H1 (cell line): ENCODE measurements at places on chromosomes 12 and 14. TPM values are rescaled to one million over a fixed set of nuclear protein-coding genes. Genes with fewer than 3 reads are reported as not detected.

DNA sequence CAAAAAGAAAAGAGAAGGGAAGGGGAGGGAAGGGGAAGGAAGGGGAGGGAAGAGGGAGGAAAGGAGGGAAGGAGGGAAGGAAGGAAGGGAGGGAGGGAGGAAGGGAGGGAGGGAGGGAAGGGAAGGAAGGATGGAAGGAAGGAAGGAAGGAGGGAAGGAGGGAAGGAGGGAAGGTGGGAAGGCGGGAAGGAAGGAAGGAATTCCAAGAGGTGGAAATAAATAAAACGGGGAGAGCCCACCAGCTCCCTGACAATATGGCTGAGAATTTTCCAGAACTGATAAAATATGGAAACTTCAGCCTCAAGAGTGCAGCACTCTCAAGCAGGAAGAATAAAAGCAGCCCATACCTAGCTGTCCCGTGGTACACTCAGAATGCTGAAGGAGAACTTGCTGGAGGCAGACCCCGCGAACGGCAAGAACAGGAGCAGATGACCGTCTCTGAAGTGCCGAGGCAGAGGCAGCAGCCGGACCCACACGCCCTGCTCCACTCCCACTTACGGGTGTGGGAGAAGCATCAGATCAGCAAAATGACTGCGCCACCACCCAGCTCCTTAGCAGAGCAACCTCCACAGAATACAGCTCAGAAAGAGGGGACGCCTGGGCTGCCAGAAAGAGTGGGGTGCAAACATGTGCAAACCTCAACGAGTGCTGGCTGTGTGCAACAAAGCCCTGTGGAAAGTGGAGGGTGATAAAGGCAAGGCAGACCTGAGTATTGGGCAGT lies 34.1 kb upstream of the INF2 start:
- DNase-seq: no peak

DNA sequence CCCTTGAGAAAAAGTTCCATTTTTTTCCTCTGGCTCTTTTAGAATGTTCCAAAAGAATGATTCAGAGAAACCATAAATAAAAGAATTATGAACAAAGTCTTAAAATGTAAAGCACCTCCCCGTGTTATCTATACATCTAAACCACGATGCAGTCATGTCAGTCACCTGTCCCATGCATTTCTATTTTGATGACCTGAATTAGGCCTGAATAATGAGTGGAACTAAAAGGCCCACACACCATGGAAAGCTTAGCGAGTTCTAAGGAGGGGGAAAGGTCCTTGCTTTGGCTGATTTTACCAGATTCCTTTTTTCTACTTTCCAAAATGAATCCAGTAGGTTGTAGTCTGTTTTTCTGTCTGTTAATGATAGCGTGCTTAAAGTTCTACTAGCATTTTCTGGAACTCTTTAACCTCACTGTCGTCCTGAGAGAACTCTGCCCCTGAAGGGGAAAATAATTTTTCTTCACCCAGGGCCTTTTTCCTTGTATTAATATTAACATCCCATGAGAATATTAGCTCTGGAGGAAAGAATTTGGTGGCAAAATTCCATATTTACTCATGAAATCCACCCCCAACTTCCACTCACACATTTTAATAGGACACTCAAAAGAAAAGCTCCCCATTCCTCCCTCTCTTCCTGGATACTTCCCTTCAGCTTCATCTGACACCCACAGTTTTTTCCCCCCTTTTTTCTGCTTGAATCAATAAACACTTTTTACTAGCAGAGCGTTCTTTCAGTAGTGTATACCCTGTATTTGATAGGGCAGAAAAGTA lies 266.3 kb upstream of the DIO2 start:
- DNase-seq: no peak

GRCh38 chr14:89588016-89588415 lies 171.0 kb upstream of the FOXN3 start:
- no peak for DNase-seq

DNA sequence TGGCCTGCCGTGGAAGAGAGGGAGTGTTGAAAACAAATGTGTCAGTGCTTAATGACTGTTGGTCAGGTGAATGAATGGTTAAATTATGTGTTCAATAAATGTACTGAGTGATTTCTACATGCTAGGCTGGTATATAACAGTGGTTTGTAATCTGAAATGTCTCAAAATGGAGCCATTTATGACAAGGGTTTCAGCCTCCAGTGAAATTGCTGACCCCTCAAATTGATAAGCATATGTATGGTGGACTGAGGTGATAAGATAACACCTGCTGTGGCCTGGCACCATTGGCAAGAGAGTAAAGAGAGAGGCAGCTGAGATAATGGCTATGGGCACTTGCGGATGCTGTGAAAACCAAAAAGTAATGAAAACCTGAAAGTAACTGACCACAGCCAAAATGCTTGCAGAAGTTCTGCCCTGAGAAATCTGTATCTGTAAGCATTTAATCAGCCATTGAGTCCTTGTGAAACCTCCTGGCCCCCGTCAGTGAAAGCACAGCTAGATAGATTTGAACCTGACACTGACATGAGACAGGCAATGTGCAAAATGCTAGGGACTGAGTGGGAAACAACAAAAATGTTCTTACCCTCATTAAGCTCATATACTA lies 1.4 kb upstream of the BCAT1 start:
- DNase-seq: no peak

DNA sequence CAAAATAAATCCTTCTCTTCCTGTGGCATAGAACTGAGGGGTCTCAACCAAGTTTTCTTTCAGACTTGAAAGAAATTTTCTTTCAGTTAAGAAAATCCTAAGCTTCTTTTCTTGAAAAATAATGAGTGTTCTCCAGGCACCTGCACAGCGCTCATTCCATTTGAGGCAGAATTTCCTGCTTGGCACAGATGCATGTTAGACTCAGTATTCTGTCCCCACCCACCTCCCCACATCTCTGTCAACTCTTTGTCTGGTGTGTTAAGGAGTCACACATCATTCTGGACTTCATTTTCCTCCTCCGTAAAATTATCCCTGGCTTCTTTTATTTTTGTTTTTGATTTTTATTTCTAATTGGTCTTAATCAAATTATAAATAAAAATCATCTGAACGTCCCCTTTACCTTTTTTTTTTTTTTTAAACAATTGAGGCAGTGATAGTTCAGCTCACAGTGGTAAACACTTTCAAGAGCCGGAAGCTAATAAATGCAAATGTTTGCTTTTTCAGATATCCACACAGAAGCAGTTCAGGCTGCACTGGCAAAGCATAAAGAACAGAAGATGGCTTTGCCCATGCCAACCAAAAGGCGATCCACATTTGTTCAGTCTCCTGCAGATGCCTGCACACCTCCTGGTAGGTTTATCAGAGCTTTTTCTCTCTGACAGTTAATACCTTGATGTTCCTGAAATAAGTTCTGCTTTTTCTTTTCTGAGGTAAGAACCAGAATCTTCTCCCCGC lies 104.0 kb upstream of the ATF1 start:
- no peak for DNase-seq

DNA sequence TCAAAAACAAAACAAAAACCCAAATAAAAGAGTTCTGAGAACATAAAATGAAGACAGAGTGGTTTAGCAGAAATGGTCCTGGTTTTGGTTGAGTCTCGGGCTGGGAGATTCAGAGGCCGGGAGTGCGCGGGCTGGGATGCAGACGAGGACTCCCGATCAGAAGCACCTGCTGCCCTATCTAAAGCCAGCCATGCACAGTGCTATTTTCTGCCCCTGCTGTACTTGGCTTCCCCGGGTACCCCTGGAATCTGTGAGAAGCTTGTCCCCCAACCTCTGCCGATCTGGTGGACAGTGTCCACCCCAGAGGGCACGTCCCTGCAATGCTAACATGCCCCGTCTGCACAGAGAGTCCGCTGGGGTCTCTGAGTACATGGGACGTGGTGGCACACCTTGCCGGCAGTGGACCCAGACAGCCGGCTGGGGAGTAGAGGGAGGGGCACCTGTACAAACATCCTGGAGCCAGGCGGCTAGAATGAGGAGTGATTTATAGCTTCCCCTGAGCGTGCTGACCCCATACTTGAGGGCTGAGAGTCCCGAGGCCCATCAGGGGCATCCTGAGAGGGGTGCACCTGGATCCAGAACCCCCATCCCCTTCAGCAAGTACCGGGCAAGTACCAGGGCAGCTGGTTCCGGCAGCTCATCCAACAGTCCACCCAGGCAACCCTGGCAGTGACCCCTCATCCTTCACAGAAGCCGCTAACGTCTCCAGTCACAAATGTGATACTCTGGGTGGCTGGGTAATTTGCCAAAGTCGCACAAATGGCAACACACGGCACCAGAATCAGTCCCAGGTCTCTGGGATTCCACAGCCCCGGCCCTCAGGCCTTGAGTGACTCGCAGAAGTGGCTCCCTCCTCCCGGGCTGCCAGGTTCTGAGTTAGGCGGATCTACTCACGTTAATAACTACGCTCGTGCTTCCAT lies 37.1 kb downstream of the CHGA start:
- DNase-seq: no peak

- no peak for DNase-seq
These were observed 26.2 kb upstream of the KTN1 start for GRCh38 chr14:55553791-55554190.

DNA sequence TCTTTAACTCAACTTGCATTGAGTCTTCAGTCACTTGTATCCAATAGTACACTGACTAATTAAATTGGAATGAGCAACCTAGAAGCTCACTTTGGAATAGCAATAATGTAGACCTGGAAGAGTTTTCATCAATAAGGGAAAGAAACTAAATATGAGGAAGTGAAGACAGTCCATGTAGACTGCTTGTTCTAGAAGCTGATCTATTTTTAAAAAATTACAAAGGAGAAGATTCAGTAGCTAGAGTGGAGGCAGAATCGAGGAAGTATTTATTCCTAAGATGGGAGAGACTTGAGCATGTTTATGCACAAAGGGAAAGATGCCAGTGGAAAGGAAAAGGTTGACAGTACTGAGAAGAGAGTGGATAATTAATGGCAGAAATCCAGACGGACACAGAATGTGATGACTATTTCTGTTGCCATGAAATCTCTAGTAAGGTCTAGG lies 156.3 kb upstream of the PDE3A start:
- no peak for DNase-seq

DNA sequence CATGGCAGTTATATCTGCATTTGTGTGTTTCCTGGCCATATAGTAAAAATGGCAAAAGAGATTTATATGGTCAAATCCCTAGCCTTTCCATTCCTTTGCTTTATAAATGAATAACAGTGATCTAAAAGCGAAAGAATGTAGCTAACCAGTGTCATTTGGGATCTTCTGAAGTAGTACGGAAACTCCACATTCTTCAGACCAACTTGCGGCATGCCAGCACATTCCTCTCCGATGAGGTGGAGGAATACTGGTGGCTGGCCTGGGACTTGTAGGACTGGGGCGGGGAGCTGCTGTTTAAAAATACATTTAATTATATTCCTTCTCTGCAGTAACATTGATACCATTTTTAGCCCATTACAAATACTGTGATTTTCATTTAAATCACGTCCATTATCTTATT lies 85.3 kb downstream of the SAMD4A start:
- peak; percentile 76 for DNase-seq

DNA sequence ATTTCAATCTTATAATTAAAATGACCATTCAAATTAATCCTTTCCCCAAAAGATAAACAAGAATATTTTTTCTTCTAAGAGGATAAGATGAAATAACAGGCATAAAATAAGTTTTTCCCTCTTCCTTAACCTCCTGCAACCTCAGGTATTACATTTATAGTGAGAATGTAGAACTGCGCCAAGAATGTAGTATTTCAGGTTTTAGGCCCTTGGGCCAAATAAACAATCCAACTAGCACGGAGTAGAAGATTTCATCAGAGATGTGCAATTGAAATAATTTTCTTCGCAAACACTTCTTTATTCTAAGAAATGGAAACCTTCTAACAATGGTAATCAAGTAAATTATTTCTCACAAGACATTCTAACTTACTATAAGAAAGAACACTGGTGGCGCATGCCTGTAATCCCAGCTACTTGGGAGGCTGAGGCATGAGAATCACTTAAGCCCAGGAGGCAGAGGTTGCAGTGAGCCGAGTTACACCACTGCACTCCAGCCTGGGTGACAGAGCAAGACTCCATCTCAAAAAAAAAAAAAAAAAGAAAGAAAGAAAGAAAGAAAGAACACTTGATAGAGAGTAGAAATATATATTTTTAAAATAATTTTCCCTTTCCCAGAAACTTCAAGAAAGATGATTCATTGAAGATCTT lies 100.8 kb downstream of the TAOK3 start:
- no peak for DNase-seq

DNA sequence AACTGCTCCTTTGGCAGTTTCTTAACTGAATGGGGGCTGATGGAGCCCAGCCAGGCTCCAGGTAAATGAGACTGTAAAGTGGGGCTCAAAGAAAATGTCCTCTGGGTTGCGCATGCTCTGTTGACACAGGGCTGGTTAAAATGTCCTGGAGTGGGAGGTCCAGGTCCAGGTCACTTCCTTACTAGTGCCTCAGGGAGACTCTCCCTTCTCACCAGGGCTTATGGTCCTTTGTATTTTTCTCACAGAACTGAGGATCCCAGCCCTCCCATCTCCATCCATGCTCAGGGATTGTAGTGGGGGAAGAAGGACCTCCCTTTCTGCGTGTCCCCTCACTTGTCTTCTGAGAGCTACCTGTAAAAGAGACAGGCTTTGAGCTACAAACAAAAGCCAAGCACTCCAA lies 77.5 kb downstream of the SSPN start:
- no peak for DNase-seq

- DNase-seq: no peak
These were observed 489.1 kb upstream of the SYT1 start for GRCh38 chr12:78375461-78375860.

DNA sequence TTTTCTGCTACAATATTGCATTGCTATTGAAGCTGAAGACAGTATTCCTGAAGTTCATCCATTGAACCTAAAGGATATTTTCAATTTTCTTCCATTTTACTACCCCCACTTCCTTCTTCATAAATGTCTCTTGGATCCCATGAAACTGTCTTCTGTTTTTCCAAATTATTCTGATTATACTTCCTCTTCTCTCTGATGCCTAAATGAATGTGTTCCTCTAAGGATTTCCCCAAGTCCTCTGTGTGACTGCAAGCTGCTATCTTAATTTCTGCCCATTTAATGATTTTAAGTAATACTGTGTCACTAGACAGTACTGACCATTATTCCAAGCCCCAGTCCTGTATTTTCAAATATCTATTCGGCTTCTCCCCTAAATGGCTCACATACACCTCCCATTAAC lies 102.9 kb downstream of the TAOK3 start:
- DNase-seq: no peak

DNA sequence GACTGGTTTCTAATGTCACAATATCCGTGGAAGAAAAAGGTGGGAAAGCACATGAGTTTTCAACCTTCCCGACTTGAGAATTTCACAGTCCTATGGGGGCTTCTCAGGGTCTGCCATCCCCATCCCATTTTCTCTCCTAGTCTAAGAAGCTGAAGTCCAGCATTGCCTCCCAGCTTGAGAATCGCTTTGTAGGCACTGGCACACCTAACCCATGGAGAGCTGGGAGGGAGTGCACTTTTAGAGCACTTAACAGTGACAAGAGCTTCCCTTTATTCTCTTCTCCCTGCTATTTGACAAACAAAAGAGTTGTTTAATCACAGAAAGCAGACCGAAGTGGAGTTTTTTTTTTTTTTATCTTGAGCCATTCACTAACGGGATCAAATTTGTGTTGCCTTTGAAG lies 22.8 kb upstream of the SRRM4 start:
- no peak for DNase-seq

- no peak for DNase-seq
These were observed 6.9 kb downstream of the ATP2B1 start for GRCh38 chr12:89701606-89702206.

- DNase-seq: no peak
These were observed 697 bp upstream of the HOXC5 start for GRCh38 chr12:54032086-54032619.

Gene TAS2R7
- not detected in 2 replicates for polyA plus RNA-seq

Gene VDR
- 0.44 and 0.58 TPM in 2 replicates for polyA plus RNA-seq

Gene CLECL1
- polyA plus RNA-seq: not detected in 2 replicates

Gene GARIN6
- polyA plus RNA-seq: not detected in 2 replicates

Gene VSIG10
- polyA plus RNA-seq: 34.4 and 42.7 TPM in 2 replicates

Gene POP5
- polyA plus RNA-seq: 105 and 124 TPM in 2 replicates

Gene COX14
- 84.3 and 102 TPM in 2 replicates for polyA plus RNA-seq

Gene FOXG1
- 0.03 and 0.08 TPM in 2 replicates for polyA plus RNA-seq

Gene ANKRD33
- 0.53 and 1.5 TPM in 2 replicates for polyA plus RNA-seq
